NCI-H1417 treated with DMSO at 0.1 percent for 48 hours (cell line): ENCODE measurements at places on chromosomes 1 and 21.

DNA sequence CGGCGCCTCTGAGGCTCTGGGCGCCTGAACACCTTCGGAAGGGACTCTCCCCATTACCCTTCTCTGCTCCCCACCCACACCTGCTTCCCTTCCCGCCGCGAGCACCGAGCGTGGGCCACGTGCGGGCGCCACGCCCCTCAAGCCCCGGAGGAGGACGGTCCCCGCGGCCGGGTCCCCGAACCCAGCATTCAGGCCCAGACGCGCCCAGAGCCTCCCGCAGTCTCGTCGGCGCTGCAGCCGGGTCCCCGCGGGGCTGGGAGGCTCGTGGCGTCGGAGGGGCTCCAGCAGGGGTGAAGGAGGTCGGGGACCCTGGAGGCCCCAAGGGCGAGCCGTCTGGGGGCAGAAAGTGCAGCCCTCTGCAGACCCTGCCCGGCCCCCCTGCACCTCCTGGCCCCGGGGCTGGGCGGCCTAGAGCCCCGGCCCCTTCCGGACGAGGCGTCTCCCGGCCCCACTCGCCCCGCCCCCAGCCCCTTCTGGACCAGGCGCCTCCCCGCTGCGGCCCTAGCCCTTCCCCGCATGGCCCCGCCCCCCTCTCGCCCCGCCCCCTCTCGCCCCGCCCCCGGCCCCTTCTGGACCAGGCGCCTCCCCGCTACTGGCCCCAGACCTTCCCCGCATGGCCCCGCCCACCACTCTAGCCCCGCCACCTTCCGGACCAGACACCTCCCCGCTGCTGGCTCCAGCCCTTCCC is 378 bp upstream of the SMIM1 start:
- peak; percentile 12 for DNase-seq

GRCh38 chr1:147526501-147526900 is 14.8 kb upstream of the BCL9 start:
- DNase-seq: no peak

DNA sequence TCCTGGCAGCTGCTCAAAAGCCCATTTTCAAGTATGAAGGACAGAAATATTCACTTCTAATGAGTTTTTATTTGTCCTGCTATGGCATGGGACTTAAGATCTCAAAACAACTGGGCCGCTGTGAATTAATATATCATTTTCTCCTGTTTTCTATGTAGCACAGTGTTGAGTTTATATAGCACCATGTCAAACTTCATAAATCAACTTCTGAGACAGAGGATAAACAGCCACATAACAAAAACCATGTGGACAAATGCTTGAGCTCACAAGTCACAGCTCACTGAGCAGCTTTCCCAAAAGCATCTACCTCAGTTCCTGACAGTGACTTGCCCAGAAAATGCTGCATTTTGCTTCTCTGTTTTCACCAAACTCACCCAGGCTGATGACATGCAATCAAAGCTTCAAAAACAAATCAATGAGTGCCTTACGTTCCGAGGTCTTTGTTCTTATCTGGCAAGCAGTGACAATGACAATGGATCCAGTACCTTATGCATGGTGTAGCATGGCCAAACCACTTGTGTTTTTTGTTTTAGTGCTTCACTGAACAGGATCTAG is 722.6 kb downstream of the LRRIQ3 start:
- peak; percentile 9 for DNase-seq

DNA sequence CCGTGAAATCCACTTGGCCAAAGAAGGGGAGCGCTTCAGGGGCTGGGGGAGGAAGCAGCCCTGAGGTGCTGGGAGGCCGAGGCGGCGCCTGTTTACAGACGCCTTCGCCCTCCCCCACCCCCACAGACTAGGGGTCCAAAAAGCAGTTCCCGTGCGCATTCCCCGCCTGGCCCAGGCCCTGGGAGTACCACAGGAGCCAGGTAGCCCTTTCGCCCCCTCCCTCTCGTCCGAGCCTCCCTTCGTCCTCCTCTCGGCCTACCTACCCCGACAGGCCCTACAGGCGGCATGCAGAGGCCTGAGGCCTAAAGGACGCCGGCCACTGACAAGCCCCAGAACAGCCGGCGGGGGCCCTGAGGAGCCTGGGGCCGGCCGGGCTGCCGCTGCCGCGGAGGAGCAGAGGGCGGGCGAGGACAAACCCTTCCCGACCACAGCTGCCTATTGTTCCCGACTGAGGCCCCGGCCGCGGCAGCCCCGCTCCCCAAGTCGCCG is 522 bp downstream of the RC3H1 start:
- no peak for DNase-seq

GRCh38 chr1:200628223-200628881 is 7.8 kb upstream of the KIF14 start:
- no peak for DNase-seq

DNA sequence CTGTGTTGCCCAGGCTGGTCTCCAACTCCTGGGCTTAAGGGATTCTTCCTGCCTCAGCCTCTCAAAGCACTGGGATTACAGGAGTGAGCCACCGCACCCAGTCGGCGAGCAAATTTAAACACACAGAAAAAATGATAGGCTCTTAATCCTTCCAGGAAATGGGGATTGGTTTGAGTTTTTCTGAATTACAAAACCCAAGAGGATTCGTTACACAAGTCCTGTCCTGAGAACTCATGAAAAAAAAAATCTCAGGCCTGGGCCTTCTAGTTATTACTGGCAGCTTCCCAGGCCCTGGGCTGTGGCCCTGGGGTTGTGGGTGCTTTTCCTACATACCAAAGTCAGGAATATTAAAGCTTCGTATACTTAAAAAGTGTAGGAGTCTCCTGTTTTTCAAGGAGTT is 6.3 kb upstream of the IFNGR2 start:
- no peak for DNase-seq

GRCh38 chr21:38227401-38227800 is 29.4 kb upstream of the KCNJ15 start:
- DNase-seq: no peak

GRCh38 chr1:48943393-48943792 is 166.7 kb upstream of the BEND5 start:
- no peak for DNase-seq

DNA sequence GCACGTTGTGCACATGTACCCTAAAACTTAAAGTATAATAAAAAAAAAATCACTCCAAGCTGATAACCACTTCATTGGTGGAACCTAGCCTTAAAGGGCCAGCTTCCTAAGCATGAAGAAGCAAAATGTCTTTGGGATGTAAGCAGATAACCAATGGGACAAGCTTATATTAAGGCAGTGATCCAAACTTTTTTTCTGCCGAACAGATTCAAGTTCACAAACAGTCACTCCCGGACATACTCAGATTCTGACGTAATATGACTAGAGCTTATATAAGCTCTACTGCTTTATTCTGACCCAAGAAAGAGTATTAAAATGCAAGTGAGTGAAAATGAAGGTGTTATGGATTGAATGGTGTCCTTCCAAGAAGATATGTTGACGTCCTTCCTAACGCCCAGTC is 44.9 kb upstream of the HIVEP3 start:
- DNase-seq: no peak

GRCh38 chr1:109769330-109770078 is 5.8 kb upstream of the EPS8L3 start:
- no peak for DNase-seq

DNA sequence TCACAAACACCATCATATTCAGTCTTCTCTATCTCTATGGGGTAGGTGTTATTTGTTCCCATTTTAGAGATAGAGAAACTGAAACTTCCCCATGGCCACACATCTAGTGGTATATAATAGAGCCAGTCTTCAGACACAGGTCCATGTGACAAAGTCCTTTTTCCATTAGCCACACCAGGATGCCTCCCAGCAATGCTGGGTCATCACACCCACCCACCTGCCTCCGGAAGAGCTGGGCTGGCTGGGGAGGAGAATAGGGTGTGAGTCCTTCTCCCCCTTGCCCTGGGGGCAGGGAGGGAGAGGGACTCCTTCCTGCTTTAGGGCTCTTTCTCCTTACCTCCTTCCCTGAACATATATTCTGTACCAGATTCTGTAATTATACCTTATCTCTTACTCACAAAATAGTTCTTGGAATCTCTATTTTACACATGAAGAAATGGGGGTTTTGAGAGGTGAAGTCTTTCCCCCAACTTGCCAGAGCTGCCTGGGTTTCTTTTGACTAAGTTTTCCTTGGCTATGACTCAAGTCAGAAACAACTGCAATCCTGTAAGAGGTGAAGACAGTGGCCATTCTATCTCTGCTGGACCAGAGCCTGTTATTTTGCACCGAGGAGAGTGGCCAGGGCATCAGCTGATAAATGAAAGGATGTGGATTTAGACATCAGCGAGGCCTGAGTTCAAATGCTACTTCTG is 30.0 kb downstream of the SOX13 start:
- DNase-seq: no peak

- DNase-seq: no peak
Observed at GRCh38 chr1:185574139-185574875, 159.9 kb upstream of the HMCN1 start.

GRCh38 chr1:180502361-180503279 is at the start of gene ACBD6:
Gene ACBD6, minus strand, starts transcription at chr1:180502577. Its CDS starts 311 bp downstream, at chr1:180502266.
- DNase-seq: peak; percentile 75

DNA sequence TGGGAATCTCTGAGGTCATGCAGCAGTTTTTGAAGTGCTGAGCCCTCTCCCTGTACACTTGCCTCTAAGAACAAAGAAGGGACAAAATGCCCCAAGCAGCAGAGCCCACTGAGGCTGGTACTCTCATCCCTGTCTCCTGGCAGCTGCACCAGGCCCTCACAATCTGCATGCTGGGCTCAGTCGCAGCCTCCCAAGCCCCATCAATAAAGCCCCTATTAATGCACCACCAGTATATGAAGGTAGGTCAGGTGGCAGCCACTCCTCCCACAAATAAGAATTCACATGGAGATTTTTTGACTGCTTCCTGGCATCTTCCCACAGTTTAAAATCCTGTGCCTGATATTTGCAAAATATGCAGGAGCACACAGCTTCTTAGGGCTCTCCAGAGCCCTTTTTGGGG is 181.2 kb upstream of the PALMD start:
- DNase-seq: no peak

DNA sequence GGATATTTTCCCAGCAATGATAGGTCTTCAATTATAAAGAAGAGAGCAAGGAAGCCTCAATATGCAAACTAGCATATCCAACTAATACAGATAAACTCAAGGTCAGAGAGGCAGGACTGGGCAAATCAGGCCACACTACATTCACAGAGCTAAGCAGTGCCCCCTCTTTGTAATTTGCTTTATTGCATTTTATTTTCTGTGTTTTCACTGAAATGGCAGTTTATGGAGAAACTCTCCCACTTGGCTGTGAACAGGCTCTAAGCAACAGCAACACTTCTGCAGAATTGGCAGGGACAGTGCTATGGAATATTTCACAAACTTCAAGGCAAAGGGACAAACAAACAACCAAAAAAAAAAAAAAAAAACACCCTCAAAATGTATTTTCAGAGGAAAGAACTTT is 93.4 kb upstream of the SOD1 start:
- no peak for DNase-seq

DNA sequence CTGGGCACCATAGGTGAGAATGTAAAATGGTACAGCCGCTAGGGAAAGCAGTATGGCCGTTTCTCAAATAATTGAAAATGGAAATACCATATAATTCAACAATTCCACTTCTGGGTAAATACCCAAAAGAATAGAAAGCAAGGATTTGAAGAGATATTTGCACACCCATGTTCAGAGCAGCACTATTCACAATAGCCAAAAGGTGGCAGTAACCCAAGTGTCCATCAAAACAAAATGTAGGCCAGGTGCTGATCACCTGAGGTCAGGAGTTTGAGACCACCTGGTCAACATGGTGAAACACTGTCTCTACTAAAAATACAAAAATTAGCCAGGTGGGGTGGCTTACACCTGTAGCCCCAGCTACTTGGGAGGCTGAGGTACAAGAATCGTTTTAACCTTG is 62.1 kb downstream of the OLIG1 start:
- no peak for DNase-seq

DNA sequence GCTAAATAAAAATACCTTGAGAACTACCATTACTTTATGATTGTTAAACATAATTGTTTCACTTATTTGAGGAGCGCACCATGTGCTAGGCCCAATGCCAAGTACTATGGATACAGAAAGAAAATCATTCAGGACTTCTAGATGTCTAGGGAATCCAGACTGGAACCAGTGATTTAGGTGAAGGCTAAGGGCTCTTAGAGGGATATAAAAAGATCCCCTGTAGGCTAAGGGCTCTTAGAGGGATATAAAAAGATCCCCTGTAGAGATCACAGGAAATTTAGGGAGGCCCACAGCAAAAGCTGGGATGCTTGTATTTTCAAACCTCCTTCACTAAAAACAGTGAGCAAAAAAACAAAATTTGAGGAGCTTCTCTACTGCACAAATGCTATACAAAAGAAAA is 6.7 kb downstream of the TOR1AIP2 start:
- DNase-seq: no peak

DNA sequence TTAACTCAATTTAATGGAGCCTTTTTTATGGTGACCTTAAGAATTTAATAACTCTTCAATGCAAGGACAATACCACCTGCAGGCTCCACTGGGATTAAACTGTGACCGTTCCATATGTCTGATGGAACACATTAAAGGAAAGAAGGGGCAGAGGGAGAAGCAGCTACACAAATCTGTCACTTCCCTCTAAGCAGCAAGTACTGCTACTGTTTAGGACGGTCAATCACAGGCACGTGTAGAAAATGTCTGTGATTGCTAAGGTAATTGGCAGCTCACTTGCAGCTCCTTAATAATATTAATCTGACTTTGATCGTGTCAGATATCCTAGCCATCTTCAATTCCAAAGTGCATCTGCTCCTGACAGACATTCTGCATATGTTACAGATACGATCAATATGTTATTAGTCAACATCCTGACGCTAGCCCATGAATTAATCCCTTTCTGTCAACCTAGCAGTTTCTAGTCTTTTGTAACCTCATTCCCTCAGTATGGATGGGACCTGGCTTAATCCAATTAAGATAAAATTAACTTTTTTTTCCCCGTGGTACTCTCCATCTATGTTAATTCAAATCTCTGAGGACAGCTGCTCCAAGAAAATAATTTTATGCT is 1012.4 kb downstream of the AMY1C start:
- no peak for DNase-seq

DNA sequence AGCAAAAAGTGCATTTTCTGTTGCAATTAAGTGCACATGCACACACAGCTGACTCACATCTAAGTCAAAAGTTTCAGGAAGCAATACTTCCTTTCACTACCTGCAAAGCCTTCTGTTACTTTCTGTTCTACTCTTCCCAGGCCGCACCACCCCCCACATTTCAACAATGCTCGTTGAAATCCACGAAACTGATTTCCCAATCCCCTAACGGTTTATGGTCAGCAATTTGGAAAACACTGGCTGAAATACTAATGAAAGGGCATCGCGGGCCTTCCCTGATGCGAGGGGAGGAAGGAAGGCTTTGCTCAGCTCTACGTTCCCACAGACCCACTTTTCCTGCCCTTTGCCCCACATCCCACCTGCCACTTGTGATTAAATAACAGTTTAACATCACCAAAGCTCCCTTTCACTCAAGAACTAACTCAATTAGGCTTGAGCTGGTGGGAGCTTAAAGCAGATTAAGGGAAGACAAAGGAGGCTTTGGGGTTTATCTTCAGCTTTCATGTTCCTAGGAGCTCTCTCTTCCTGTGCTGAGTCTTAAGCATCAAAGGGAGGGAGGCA is 243.2 kb upstream of the RAB4A start:
- DNase-seq: no peak

- DNase-seq: no peak
Observed at GRCh38 chr1:35112668-35113067, 33.5 kb downstream of the ZMYM1 start.
